ENCODE measurements at places on chromosomes 2 and 18.

- DNase-seq, result no peak
Measured at GRCh38 chr2:104923665-104924064, 69.8 kb downstream of the POU3F3 start.

- no peak for DNase-seq
Measured at GRCh38 chr2:193469251-193469650, 1274.5 kb upstream of the TMEFF2 start.

DNA sequence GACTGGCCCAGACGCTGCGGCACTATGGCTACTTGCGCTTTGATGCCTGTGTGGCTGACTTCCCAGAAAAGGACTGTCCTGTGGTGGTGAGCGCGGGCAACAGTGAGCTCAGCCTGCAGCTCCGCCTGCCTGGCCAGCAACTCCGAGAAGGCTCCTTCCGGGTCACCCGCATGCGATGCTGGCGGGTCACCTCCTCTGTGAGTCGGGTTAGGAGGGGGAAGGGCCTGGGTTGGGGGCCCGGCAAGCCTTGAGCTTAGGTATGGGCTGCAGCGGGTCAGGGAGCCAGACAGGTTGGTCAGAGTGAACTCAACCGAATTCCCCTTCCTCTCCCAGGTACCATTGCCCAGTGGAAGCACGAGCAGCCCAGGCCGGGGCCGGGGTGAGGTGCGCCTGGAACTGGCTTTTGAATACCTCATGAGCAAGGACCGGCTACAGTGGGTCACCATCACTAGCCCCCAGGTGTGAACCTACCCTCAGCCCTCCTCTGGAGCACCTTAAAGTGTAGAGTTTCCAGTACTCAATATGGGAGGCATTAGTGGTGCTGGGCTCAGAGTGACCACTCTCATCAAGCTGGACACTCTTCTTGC, 4.9 kb downstream of the ZNF513 start:
- DNase-seq, result no peak

GRCh38 chr2:128169497-128169896, 78.5 kb downstream of the UGGT1 start:
- no peak for DNase-seq

- no peak for DNase-seq
Measured at GRCh38 chr2:51231071-51231470, 199.1 kb upstream of the NRXN1 start.

- DNase-seq, result no peak
Measured at GRCh38 chr2:180411661-180412060, 404.6 kb upstream of the CWC22 start.

GRCh38 chr2:190911813-190912212, 31.2 kb downstream of the GLS start:
- DNase-seq, result no peak

- DNase-seq, result no peak
Measured at GRCh38 chr2:219362524-219363164, 25.1 kb downstream of the DNPEP start.

DNA sequence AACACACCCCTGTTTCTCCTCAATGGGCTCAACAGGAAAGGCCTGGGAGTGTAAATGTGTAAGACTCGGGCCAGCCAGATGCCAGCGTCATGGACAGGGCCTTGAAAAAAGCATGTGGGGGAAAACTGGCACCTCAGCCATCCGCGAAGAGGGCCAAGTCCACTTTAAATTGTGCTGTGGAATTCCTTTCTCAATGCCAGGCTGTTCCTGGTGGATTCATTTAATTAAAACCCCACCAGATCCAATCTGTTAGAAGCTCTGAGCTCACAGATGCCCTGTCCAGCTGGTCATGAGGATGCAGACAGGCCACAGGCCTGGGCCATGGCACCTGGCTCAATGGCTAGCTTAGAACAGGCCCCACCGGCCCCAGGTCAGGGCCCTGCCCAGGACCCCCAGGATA, 24.8 kb downstream of the KCNK3 start:
- no peak for DNase-seq

DNA sequence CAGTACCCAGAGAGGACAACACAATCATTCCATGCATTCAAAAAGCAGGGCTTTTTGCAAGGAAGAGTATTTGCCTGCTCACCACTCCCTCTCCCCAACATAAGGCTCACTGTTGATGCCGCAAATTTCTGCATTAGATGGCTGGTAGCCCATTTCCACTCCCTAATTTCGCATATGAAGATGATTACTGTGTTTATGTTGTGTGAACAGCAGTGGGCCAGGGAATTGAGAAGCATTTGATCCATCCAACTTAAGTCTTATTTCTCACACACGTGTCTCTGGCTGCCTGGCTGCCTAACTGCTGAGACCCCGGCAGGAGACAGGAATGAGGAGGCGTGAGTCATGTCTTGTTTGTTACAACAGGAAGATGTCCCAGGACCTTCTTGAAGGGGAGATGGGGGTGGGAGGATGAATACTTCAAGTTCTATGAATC, 294.1 kb downstream of the ALK start:
- no peak for DNase-seq

GRCh38 chr2:20563833-20564232, 87.1 kb downstream of the HS1BP3 start:
- no peak for DNase-seq

DNA sequence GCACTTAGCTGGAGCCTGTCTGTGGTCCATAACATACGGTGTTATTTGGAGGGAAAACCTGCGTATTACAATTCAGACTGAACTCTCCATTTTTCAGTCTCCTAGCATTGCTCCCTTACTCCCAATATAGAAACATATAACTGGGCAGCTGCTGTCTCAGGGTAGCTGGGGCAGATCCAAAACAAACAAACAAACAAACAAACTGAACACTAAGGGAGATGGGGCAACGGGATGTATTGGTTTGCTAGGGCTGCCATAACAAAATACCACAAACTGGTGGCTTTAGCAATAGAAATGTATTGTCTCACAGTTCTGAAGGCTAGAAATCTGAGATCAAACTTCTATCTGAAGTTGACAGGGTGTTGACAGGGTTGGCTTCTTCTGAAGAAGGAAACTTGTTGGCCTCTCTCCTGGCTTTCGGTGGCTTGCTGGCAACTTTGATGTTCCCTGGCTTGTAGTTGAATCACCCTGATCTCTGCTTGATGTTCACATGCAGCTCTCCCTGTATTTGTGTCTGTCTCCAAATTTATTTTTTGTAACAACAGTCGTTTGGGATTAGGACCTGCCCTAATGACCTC, 329.3 kb upstream of the ZNF804A start:
- no peak for DNase-seq

DNA sequence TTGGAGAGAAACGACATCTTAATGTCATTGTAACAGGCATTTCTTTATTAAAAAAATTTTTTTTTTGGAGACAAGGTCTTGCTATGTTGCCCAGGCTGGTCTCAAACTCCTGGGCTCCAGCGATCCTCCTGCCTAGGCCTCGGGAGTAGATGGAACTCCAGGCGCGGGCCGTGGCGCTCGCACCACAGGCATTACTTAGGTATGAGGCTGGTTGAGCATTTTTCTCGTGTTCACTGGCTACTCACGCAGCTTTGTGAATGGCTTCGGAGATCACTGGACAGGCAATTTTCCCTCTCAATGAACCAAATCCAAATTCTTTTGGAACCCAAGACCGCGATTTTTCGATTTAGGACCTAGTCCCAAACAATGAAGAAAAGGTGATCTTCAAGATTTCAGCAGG, 795 bp upstream of the TCF7L1 start:
- no peak for DNase-seq

DNA sequence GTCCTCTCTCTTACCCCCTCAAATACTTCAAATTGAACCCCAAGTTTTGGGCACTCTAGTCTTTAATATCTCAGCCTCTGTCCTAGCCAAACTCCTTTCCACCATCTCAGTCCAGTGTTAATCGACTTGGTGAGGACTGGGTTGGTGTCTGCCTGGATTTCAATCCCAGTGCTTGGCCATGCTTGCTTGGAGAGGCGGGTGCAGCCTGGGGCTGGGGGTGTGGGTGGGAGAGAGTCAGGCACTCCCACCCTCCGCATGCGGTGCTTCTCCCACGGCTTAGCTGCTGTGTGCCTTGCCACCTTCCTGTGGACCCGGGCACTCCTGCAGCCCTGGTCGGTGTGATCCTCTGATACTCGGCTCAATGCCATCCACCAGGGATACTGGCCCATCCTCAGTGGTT, 220.8 kb upstream of the HDAC4 start:
- DNase-seq, result no peak

GRCh38 chr2:3116371-3116770, 261.2 kb downstream of the EIPR1 start:
- DNase-seq, result no peak

DNA sequence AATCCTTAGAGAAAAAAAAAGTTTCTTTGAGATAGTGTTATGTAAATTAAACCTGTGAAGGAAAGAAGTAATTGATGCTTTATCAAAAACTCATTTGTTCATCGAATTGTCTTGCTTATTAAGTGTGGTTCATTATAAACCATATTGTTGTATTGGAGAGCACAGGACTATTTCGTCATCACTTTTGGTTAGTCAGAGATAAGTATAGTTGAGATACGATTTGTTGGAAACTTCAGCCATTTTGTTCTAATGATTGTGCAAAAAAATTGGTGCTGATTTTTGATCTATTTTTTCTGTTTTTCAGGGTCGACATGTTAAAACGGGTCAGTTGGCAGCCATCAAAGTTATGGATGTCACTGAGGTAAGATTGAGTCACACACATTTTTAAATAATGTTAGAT, 92.9 kb downstream of the MAP4K4 start:
- no peak for DNase-seq

GRCh38 chr2:54166121-54166773, 50.8 kb downstream of the ACYP2 start:
- DNase-seq, result no peak

- DNase-seq, result no peak
Measured at GRCh38 chr2:242048479-242048878, 178.9 kb downstream of the RTP5 start.

- no peak for DNase-seq
Measured at GRCh38 chr2:38978296-38978903, 88.7 kb downstream of the ARHGEF33 start.

- DNase-seq, result no peak
Measured at GRCh38 chr2:18797133-18797845, 207.9 kb upstream of the NT5C1B start.

GRCh38 chr2:27727257-27727656, 44.3 kb upstream of the MRPL33 start:
- no peak for DNase-seq

DNA sequence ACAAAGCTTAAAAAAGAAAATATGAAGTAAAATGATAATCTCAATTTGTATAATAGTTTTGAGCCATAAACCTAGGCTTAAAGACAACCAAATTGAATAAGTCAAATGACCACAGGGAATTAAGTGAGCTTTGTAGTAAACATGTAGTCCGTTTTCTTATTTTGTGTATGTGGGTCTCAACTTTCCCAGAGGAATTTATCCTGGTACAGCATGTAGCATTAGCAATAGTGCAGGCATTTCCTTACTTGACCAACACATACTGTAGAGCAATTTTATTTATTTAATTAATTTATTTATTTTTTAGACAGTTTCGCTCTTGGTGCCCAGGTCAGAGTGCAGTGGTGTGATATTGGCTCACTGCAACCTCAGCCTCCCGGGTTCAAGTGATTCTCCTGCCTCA, 37.5 kb upstream of the MTCL1 start:
- no peak for DNase-seq

DNA sequence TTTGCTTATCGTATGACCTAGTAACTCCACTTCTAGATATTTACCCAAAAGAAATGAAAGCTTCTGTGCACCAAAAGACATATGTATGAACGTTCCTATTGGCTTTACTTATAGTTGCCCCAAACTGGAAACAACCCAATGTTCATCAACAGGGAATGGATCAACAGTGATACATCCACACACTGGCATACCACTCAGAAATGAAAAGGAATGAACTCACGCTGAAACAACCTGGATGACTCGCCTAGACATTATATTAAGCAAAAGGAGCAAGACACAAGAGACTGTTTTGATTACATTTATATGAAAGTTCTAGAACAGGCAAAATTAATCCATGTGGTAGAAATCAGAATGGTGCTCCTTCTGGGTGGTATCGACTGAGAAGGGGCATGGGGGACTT, 18.9 kb downstream of the ADRA2B start:
- DNase-seq, result no peak

- DNase-seq, result no peak
Measured at GRCh38 chr2:8322634-8323033, 359.2 kb upstream of the ID2 start.

DNA sequence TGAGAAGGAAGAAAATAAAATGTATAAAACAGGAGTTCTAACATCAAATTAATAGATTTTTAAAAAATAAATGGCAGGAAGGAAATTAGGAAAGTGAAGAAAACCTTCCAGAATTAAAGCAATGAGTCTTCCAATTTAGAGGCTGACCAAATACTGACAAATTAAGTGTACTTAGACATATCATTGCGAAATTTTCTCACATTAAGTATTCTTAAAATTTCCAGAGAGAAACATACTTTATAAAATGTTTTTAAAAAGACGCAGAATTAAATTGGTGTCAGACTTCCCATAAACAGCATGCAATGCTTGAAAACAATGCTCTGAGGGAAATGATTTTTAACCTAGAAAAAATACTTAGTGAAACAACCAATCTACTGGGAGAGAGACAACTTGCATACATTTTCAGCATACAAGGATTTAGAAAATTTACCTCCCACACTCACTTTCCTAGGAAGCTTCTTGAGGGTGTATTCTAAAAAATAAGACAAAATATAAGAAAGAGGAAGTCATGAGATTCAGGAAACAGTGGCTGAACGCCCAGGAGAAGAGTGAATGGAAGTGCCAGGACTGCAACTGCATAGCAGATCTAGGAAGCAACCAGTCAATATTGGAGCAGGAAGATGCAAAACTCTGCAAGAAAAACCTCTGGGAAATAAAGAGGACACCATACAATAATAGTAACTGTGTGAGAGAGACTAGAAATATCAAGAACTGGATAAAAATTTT, 339.9 kb downstream of the ADCYAP1 start:
- no peak for DNase-seq

GRCh38 chr2:67776276-67776675, 286.5 kb downstream of the C1D start:
- no peak for DNase-seq

- DNase-seq, result no peak
Measured at GRCh38 chr18:75088021-75088506, 120.9 kb downstream of the PTGR3 start.

DNA sequence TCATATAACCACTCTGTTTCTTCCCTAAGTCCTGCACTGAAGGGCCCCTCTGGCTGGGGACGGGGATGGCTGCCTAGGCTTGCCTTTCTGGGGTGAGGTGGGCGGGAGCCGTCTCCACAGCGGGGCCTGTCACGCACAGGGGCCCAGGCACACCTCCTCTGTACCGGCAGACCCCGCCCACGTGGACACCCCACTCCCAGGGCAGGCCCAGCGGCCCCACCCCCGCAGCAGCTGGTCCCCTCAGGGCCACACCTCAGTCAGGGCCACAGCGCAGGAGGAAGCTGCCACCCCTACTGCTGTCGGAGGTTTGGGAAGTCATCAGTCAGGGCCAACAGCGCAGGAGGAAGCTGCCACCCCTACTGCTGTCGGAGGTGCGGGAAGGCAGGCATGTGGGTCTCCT, 257.6 kb upstream of the RAB6C start:
- no peak for DNase-seq

DNA sequence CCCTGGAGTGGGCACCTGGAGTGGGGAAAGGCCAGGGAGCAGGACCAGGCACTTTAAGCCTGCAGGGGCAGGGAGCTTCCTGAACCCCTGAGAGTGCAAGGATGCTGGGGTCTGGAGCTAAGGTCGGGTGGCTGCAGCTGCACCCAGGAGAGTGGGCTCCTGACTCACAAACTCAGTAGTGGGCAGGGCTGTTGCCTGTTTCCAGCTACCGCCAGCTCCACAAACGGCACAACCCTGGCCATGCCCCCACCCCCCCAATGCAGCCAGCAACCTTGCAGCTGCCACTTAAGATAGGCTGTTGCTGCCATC, 688.8 kb downstream of the NYAP2 start:
- no peak for DNase-seq

All from stimulated activated CD8-positive, alpha-beta memory T cell treated with anti-CD3 and anti-CD28 coated beads, Interleukin-12 subunit alpha, Interleukin-12 subunit beta, amount 100 ng/mL, for 4 hours (primary cell).